GM23248 (cell line): ENCODE measurements at places on chromosomes 4 and X. TPM values are rescaled to one million over a fixed set of nuclear protein-coding genes. Genes with fewer than 3 reads are reported as not detected.
A peak's percentile ranks its signal among the peaks of the same experiment; 100 is the strongest.

DNA sequence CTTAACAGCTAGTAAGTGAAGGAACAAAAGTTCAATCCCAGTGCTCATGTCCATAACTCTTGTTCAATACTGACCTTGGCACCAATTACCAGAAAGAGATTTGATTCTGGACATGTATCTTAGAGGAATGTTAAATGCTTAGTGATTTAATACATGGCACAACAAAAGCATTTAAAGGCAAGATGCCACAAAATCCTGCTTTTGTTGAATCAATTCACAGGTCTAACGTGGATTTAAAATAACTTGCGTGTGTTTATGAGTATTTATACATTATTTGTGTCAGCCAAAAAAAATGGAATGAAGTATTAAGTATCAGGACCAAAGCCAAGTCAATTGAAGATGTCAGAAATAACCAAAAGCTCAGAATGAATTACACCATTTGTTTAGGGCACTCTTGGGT, 85.4 kb upstream of the GIMD1 start:
- no peaks in the 10 kb centered on the region for H3K27me3 ChIP-seq
- H3K4me3 ChIP-seq, result no peak overlapping the region
- DNase-seq, result no peak

GRCh38 chr4:87060957-87061356, 126.1 kb downstream of the AFF1 start:
- H3K27ac ChIP-seq, result no peak overlapping the region
- no peaks in the 10 kb centered on the region for H3K27me3 ChIP-seq
- peak; percentile 74 for DNase-seq
- H3K4me3 ChIP-seq, result no peak overlapping the region
- peaks cover 3% of the 10 kb centered on the region; the same call in 1 of the 2 replicates for H3K36me3 ChIP-seq
- H3K4me1 ChIP-seq, result peaks cover 19% of the 10 kb centered on the region

DNA sequence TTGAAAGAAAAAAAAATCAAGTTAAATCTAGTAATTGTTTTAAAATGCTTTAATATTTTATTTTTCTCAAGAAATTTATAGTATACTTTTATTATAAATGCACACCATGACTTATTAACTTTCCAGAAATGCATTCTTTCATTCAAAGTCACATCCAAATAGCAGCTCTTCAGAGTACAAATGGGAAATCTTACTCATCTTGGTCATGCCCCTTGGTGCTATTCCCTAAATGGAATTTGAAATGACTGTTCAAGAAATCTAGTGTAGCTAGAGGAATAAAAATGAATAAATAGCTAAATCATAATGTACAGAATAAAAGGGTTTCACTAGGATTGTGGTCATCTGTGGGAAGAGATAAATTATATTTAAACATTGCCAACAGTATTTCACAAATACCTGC, 1139.7 kb downstream of the PCDH18 start:
- no peak for DNase-seq
- no peaks in the 10 kb centered on the region for H3K36me3 ChIP-seq
- H3K27ac ChIP-seq, result no peak overlapping the region
- no peaks in the 10 kb centered on the region for H3K4me1 ChIP-seq
- H3K4me3 ChIP-seq, result no peak overlapping the region

- H3K27me3 ChIP-seq, result no peaks in the 10 kb centered on the region
- no peak overlapping the region for H3K27ac ChIP-seq
- H3K4me3 ChIP-seq, result no peak overlapping the region
- H3K4me1 ChIP-seq, result peaks cover 23% of the 10 kb centered on the region
- no peak for DNase-seq
Measured at GRCh38 chr4:168696280-168696679, 199.4 kb downstream of the PALLD start.

DNA sequence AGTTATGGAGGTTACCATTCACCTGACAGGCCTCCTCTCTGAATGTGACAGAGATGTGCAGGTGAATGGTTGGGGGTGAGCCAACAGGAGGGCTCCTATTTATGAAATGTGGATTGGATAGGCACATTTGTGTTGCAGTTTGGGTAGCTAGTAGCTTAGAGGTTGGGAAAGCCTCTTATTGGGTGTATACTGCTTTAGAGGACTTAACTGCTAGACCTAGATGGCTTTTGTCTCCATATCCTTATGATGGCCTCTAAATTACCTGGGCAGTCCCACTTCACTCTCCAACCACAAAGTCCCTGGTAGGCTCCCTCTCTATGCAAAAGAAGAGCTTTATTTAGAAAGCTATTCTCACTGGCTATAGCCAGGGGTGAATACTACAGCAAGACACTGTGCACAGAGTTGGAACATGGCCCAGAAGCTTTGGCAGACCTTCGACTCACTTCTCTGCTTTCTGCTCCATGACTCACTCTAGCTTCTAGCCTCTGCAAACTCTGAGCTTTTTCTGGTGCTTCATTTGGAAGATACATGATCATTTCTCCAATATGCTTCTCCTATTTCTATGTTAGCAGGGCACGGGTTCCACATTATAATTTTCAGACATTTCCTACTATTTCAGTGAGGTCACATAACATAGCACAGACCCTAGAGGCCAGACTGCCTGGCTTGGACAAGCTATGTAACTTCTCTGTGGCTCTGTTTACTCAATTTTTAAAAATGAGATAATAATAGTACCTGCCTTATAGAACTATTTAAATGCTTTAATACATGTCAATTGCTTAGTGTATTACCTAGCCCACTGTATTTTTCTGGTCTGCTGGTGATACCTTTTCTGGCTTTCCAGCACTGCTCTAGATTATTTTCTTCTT, 6.0 kb upstream of the VGLL1 start:
- no peak overlapping the region for H3K27ac ChIP-seq
- no peak overlapping the region for H3K4me3 ChIP-seq
- peak; percentile 87 for DNase-seq
- no peaks in the 10 kb centered on the region for H3K27me3 ChIP-seq
- no peaks in the 10 kb centered on the region for H3K36me3 ChIP-seq

GRCh38 chrX:1788300-1788911, 173.5 kb downstream of the ASMT start:
- H3K36me3 ChIP-seq, result no peaks in the 10 kb centered on the region
- H3K27ac ChIP-seq, result no peak overlapping the region
- no peaks in the 10 kb centered on the region for H3K27me3 ChIP-seq
- no peak for DNase-seq

DNA sequence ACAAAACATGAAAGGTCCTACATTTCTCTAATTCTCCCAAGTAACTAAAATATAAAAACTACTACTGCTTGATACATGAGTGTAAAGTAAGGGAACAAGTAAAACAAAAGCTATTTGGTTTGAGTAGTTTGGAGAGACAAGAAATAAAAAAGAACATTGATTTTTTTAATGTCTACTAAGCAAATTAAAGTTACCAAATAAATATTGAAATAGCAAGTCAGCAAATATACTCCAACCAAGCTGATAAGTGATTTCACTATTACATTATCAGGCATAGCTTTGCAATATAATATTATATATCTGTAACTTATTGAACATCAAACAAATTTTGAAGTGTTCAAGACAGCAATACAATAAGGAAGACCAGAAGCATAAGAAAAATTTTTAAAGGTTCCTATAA, 60.3 kb downstream of the LCORL start:
- H3K27me3 ChIP-seq, result no peaks in the 10 kb centered on the region
- H3K4me1 ChIP-seq, result peaks cover 10% of the 10 kb centered on the region
- H3K4me3 ChIP-seq, result no peak overlapping the region
- no peak overlapping the region for H3K27ac ChIP-seq

GRCh38 chr4:8691151-8691775, 98.7 kb downstream of the CPZ start:
- no peaks in the 10 kb centered on the region for H3K4me1 ChIP-seq
- peaks cover 25% of the 10 kb centered on the region for H3K27me3 ChIP-seq
- no peak overlapping the region for H3K27ac ChIP-seq

DNA sequence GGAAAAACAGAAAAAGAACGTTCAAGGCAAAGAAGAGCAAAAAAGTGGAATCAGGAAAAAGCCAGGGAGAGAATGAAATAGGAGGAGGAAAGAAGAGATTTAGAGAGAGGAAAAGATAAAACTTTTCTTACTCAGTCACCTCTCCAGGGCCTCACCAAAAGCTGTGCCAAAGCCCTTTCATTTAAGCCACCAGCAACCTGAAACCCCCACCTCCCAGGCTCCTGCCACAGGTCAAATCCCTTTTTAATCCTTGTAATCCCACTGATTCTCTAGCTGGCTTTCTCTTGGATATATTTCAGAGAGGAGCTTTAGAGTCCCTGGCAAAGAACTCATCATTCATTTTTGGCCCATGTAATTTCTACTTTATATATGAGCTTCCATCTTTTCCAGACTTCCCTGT, 25.7 kb upstream of the XIAP start:
- H3K4me3 ChIP-seq, result no peak overlapping the region
- DNase-seq, result no peak
- no peaks in the 10 kb centered on the region for H3K36me3 ChIP-seq
- no peaks in the 10 kb centered on the region for H3K27me3 ChIP-seq
- H3K27ac ChIP-seq, result no peak overlapping the region

DNA sequence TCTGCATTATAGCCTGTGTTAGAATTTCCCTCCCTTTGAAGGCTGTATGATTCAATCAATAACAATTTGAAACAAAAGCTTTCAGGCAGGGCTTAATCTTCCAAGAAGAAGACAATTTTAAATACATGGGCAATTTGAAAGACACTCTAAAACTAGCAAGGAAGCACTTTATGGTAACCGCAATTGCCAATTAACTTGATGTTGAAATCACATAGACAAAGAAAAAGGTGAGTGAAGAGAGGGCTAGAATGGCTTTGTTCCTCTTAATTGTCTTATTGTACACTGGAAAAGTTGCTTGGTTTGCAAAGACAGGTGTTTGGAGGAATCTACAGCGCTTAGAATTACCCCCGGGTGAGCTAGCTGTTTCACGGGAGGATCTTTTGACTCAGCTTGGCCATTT, 74.4 kb upstream of the PRKX start:
- no peaks in the 10 kb centered on the region for H3K27me3 ChIP-seq
- H3K27ac ChIP-seq, result no peak overlapping the region
- no peak for DNase-seq
- no peak overlapping the region for H3K4me3 ChIP-seq

GRCh38 chrX:52031371-52031770, 37.6 kb downstream of the MAGED4B start:
- H3K4me3 ChIP-seq, result no peak overlapping the region
- H3K36me3 ChIP-seq, result no peaks in the 10 kb centered on the region
- no peaks in the 10 kb centered on the region for H3K27me3 ChIP-seq
- no peak overlapping the region for H3K27ac ChIP-seq
- no peaks in the 10 kb centered on the region for H3K4me1 ChIP-seq

- H3K27ac ChIP-seq, result no peak overlapping the region
- H3K4me3 ChIP-seq, result no peak overlapping the region
- no peaks in the 10 kb centered on the region for H3K27me3 ChIP-seq
- DNase-seq, result no peak
Measured at GRCh38 chrX:7108030-7108429, 39.5 kb upstream of the STS start.

DNA sequence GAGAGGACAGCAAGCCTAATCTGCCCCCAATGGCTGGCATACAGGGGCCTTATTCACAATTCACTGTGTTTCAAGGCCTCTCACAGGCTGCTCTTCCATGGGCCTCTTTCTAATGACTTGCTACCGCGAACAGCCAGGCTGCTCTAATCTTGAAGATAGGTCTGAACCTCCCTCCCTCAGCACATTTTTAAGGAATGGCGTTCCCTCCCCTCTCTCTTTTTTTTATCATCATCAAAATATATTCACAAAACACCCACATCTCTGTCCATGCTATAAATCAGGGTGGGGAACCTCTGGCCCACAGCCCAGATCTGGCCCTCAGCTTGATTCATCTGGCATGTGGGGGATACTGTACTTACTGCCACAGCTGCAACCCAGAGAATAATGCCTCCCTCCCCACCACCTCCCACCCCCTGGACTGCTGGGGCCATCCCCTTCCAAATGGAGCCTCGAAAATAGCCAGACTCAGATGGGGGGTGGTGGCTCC, 76.2 kb upstream of the PLAC1 start:
- DNase-seq, result no peak
- H3K36me3 ChIP-seq, result no peaks in the 10 kb centered on the region
- no peak overlapping the region for H3K4me3 ChIP-seq
- H3K27me3 ChIP-seq, result no peaks in the 10 kb centered on the region
- no peak overlapping the region for H3K27ac ChIP-seq
- H3K4me1 ChIP-seq, result peaks cover 11% of the 10 kb centered on the region; the same call in 1 of the 2 replicates

GRCh38 chrX:136589966-136590365, 58.0 kb downstream of the VGLL1 start:
- peaks cover 8% of the 10 kb centered on the region; the same call in 1 of the 2 replicates for H3K4me1 ChIP-seq
- no peaks in the 10 kb centered on the region for H3K27me3 ChIP-seq
- DNase-seq, result peak; percentile 58
- peak overlapping the region; percentile 51 for H3K27ac ChIP-seq

GRCh38 chr4:55018978-55019377, 106.4 kb downstream of the KDR start:
- H3K4me3 ChIP-seq, result no peak overlapping the region
- no peaks in the 10 kb centered on the region for H3K4me1 ChIP-seq
- H3K27me3 ChIP-seq, result no peaks in the 10 kb centered on the region
- no peak overlapping the region for H3K27ac ChIP-seq
- DNase-seq, result no peak
- no peaks in the 10 kb centered on the region for H3K36me3 ChIP-seq

DNA sequence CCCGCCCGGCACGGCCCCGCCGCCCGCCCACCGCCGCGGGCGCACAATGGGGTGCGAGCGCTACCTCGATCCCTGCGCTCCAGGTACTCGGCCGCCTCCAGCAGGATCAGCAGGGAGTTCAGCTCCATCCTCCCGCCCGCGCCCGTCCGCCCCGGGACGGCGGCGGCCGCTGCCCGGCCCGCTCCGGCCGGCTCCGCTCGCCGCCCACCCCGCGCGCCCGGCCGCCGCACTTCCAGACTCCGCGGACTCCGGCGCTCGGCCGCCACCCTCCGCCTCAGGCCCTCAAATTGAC, at the start of gene MXD4:
TSS of gene MXD4 (minus strand) at position 257 of the 292 bp plus-strand sequence. CDS start at position 128, 129 bp downstream.
- H3K27ac ChIP-seq, result peak within 1 kb of the TSS; percentile 78
- DNase-seq, result no peak
- peak within 1 kb of the TSS; percentile 99 for H3K4me3 ChIP-seq
- H3K36me3 ChIP-seq, result no peaks in the 10 kb centered on the region
- no peaks in the 10 kb centered on the region for H3K27me3 ChIP-seq

Gene MAGEA2B
- total RNA-seq, result not detected in 2 replicates

Gene SLITRK4
- not detected in 2 replicates for total RNA-seq

Gene GSX2
- total RNA-seq, result not detected in 2 replicates

Gene GLA
- 27.1 and 36.6 TPM in 2 replicates for total RNA-seq

Gene PPP1R2C
- total RNA-seq, result not detected in 2 replicates

Gene HSFX2
- 0.43 TPM in 1 of 2 replicates, not detected in the other for total RNA-seq

Gene IL2
- not detected in 2 replicates for total RNA-seq

Gene MXRA5
- total RNA-seq, result 72.0 and 79.1 TPM in 2 replicates

Gene KLHL13
- total RNA-seq, result 0.43 TPM in 1 of 2 replicates, not detected in the other

Gene STK32B
- total RNA-seq, result 6.1 and 6.4 TPM in 2 replicates

Gene PAGE2B
- not detected in 2 replicates for total RNA-seq
